Fibroblast of lung (primary cell): ENCODE measurements at places on chromosomes 5 and 9. TPM values are rescaled to one million over a fixed set of nuclear protein-coding genes. Genes with fewer than 3 reads are reported as not detected.

SEMA6A gene
- total RNA-seq = 0.17 and 0.26 TPM in 2 replicates

NMUR2 gene
- total RNA-seq = not detected in 2 replicates

CATSPER3 gene
- total RNA-seq = under 0.01 and 0.17 TPM in 2 replicates

DNA sequence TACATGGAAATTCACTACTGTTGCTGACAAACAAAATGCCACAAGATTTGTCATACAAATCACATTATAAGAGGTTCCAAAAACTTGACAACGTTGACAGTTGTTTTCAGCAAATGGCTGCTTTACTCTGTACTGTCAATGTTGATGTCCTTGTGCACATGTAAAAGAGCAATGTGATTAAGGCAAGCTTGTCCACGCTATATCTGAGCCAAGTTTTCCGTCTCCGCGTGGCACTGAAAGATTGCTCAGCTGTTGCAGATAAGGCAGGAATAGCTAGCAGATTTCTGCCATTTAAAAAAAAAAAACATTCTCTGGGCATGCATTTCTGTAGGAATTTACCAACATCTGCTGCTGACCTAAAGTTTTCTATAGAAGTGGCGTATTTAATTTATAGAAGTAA is 46.4 kb upstream of the MEF2C start:
- no peak overlapping the region for H3K27ac ChIP-seq
- no peak overlapping the region for H3K4me3 ChIP-seq
- no peaks in the 10 kb centered on the region for H3K36me3 ChIP-seq
- H3K4me1 ChIP-seq = peaks cover 2% of the 10 kb centered on the region
- DNase-seq = no peak

GRCh38 chr9:137307255-137308056 is 5.4 kb upstream of the NRARP start:
- H3K4me3 ChIP-seq = no peak overlapping the region
- H3K27me3 ChIP-seq = peaks cover 4% of the 10 kb centered on the region
- DNase-seq = no peak
- no peak overlapping the region for H3K27ac ChIP-seq

GRCh38 chr9:99826579-99826978 is 4.9 kb downstream of the NR4A3 start:
- H3K27ac ChIP-seq = no peak overlapping the region
- no peak overlapping the region for H3K4me3 ChIP-seq
- no peaks in the 10 kb centered on the region for H3K27me3 ChIP-seq
- no peak for DNase-seq
- H3K4me1 ChIP-seq = no peaks in the 10 kb centered on the region
- peaks cover 2% of the 10 kb centered on the region for H3K36me3 ChIP-seq

GRCh38 chr9:129068110-129068509 is 12.8 kb upstream of the DOLPP1 start:
- H3K36me3 ChIP-seq = peaks cover 6% of the 10 kb centered on the region
- no peaks in the 10 kb centered on the region for H3K4me1 ChIP-seq
- H3K4me3 ChIP-seq = no peak overlapping the region
- no peak for DNase-seq
- no peak overlapping the region for H3K27ac ChIP-seq

DNA sequence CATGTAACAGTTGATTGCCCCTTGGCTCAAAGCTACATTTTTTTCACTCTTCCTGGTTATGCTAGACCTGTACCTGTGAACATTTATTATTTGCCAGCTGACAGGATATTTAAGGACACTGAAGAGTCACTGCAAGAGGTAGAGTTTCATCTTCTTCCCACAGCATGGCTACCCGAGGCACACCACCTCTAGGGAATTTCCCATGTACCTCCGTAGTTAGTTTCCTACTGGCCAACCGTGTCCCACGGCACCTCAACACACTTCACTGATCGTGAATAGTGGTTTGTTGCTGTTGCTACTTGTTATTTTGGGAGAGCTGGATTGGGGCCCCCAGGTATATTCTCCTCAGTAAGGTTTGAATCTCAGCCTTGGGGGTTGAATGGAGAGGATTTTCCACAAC is 648.6 kb downstream of the SEMA5A start:
- H3K4me3 ChIP-seq = no peak overlapping the region
- no peaks in the 10 kb centered on the region for H3K27me3 ChIP-seq
- no peak for DNase-seq
- H3K4me1 ChIP-seq = peaks cover 4% of the 10 kb centered on the region
- no peaks in the 10 kb centered on the region for H3K36me3 ChIP-seq
- H3K27ac ChIP-seq = no peak overlapping the region

GRCh38 chr5:56761151-56761885 is 54.0 kb upstream of the MAP3K1 start:
- no peaks in the 10 kb centered on the region for H3K4me1 ChIP-seq
- H3K4me3 ChIP-seq = no peak overlapping the region
- no peaks in the 10 kb centered on the region for H3K36me3 ChIP-seq
- no peaks in the 10 kb centered on the region for H3K27me3 ChIP-seq
- no peak overlapping the region for H3K27ac ChIP-seq
